Effector CD4-positive, alpha-beta T cell (primary cell): ENCODE measurements at places on chromosomes 2 and 18.

GRCh38 chr2:71614976-71615766 lies 161.8 kb downstream of the DYSF start:
- DNase-seq: no peak

GRCh38 chr2:10028407-10028987 lies 14.9 kb upstream of the KLF11 start:
- no peak for DNase-seq

- DNase-seq: no peak
These were observed 13.3 kb downstream of the RELCH start for GRCh38 chr18:62200121-62200914.

DNA sequence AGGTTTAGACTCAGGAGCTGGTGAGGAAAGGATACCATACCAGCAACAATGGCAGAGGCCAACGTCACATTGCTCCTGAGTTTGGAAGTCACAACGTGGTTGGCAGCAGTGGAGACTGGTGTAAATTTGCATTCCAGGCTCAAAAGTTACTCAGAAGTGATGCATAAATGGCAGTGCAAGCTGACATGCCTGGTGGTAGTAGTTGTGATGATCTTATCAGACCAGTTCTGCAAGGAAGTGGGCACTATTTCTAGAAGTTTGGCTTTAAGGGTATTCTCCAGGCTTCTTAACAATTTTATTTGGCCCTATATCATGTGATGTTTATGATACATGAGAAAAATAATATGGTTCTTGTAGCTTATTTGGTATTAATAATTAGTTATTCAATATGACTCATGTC lies 37.8 kb downstream of the CXCR4 start:
- no peak for DNase-seq

- no peak for DNase-seq
These were observed 23.0 kb downstream of the COPS9 start for GRCh38 chr2:240112914-240113690.

DNA sequence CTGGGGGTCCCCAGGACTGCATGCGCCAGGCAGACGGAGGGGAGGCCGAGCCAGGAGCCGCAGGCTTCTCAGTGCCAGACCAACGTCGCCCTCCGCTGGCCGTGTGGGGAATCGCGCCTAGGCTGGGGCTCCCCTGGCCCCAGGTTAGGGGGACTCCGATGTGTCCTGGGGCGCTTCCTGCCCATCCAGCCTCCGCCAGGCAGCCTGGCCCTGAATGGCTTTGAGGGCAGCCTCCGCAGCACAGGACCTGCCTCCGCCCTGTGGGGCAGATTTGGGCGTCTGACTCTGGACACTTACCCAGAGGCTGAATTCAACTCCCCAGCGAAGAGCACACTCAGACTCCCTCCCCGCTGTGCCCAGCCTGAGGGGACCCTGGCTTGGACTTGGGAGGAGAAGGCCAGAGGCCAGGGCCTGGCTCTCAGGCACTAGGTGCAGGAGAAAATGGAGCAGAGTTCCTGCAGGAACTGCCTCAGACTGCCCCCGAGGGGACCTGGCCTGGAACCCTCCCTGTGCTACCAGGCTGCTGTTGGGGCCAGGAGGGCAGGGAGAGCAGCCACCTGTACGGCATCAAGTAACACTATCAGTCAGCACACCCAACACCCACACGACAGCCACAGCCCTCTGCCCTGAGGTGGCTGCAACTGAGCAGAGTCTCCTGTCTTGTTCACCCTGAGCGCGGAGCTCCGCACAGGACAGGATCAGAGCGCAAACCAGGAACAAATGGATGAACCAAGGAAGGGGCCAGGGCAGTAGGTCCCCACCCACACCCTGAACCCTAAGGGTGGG lies 597 bp upstream of the TEKT4 start:
- no peak for DNase-seq

GRCh38 chr2:123770996-123771720 lies 253.9 kb upstream of the CNTNAP5 start:
- DNase-seq: no peak

GRCh38 chr2:19879120-19879519 lies 22.7 kb downstream of the TTC32 start:
- DNase-seq: no peak

DNA sequence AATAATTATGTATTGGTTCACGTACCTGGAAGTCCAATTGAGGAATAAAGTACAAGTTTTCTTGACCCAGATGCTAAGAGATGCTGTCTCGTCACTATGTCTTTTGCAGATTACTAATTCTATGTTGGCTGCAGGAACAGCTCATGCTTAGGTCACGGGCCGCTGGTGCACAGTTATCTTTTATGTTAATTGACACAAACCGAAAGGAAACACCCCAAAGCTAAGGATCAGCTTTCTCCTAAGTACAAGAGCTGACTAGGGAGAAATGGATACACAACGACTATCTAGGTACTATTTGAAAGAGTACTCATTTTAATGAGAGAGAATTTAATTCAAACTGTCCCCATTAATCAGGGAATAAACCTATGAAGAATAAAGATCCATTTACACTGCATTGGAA lies 217.7 kb upstream of the SLC35G4 start:
- no peak for DNase-seq

DNA sequence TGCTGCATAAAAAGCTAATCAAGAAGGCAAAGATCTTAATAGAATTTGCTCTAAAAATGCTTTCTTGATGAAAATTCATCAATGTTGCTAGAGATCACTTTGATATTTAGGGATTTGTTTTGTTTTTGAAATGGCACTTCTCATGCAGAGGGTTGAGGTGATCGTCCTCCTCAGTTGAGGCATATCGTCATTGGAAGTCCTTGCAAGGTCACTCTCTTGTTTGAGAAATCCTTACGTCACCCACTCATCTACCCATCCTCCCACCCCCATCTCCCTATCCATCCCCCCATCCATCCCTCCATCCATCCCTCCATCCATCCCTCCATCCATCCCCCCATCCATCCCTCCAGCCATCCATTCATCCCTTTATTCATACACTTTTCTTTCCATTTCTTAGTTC lies 133.7 kb downstream of the THNSL2 start:
- no peak for DNase-seq

DNA sequence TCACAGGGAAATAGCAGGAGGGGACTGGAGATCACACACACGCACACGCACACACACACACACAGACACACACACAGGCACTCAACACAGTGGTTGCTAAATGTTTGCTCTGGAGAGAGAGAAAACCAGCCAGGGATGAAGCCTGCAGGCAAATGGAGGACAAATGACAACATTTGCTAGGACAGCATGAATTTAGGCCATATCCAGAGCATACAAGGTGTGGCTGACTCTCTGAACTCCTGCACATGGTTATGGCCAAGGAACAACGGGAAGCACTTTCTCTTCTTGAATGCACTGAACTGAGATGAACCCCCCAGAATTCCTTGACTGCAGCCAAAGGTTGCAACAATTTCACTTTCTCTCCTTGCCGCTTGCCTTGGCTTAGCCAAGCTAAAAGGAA lies 230.0 kb upstream of the RASGRP3 start:
- DNase-seq: no peak

- no peak for DNase-seq
These were observed 9.4 kb upstream of the SOCS6 start for GRCh38 chr18:70279470-70279869.

GRCh38 chr2:216643986-216644659 lies 10.9 kb downstream of the IGFBP2 start:
- no peak for DNase-seq

- no peak for DNase-seq
These were observed 113.4 kb upstream of the PDE1A start for GRCh38 chr2:182540252-182540651.

DNA sequence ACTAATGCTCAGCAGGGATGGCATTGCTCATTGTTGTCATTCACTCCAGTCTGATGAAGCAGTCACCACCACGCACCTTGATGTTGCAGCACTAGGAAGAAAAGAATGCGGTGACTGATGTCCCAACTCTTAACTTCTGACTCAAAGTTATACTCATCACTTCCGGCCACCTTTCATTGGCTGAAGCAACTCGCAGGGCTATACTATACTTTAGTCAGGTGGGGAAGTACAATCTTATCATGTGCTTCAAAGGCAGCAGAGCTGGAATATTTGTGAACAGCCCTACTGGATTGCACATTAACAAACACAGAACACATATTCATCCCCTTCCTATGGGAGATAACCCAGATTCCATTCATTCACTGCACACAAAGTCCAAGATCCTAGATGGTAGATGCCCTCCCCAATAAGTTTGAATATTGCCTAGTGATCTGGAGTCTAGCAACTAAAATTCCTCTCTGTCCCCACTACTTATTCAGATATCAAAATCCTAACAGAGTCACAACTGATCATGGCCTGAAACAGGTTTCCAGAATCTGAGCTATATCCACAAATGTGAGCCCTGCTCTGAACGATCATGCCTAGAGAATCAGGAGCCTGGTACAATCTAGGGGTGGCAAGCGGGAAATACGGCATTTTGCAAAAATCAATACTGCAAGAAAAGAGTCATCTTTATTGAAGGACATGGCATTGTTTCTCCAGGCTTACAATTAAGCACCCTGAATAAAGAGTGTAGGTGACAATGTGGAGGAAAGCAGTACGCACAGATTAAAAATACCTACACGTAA lies 3.4 kb upstream of the SPATS2L start:
- DNase-seq: no peak

DNA sequence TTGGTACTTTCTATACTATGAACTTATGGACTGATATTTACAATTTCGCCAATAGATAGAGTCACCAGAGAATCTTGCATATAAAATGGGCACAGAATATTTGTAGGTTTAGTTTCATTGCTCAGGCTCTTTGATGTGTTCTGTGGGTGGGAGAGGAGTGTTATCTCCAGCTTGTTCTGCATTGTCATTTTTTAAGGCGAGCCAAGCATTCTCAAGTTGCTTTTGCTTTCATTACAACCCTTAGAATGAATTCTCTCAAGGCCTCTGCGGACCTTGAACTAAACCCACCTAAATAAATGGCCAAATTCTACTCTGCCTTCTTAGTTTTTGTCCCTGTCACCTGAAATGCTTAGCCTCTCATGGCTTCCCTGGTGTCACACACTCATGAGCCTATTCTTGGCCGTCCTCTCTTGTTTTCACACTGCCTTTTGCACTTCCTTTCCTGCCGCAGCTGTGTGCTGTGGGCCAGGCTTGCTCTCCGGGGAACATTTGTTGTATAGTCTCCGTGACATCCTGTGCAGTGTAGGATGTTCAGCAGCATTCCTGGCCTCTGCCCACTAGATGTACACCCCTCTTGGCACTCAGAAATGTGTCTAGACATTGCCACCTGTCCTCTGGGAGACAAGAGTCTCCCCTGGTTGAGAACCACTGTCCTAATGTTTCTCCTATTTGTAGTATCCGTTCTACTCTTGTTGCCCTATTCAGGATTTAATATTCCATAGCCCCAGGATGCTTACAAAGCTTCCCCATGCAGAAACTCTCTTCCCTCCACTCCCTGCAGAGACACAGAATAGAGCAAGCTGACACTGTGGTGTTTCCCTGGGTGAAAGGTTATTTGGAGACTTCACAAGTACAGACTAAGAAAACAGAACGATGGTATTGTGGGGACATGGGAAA lies 255.6 kb downstream of the PTPRM start:
- DNase-seq: no peak

- DNase-seq: no peak
These were observed 29.3 kb downstream of the AQP12A start for GRCh38 chr2:240720686-240721595.

DNA sequence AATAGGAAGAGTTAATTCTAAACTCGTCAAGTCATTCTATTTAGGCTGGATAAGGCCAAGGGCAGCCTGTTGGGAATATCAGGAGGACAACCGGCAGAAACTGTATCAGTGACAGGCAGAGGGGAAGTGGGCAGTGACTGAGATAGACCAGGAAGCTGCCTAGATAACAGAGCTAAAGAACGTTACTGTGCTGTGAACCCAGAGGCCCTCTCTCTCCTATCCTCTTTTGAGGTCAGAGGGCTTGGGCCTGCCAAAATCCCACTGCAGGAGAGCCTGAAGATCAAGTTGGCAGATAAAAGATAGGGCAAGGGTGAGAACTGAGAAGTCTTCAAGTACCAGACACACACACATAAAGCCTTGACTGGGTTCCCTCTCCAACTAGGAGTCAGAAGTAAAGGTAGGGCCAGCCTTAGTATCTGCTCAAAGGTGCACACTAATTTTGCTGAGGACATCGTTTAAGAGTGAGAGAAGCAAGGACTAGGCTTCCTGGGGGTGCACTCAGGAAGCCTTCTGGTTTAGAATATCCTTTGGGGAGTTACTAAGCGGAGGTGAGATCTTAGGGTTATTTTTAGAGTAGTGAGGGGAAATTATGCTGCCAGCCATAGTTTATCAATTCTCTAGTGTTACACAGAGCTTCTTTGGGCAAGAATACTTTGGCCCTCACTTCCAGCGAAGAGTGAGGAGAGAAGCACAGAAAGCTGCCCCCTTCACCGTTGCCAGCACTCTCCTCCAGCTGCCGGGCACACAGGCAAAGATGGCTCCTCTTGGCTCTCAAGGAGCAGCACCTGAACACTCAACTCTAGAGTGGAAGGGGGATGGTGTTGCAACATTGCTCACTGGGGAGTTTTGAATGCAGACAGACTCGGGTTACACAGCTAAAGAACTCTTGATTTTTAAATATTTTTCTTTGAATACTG lies 9.8 kb downstream of the CAVIN2 start:
- DNase-seq: no peak

- no peak for DNase-seq
These were observed 33.8 kb upstream of the DNMT3A start for GRCh38 chr2:25375371-25375988.

- no peak for DNase-seq
These were observed 154.5 kb upstream of the PID1 start for GRCh38 chr2:229425598-229425997.

DNA sequence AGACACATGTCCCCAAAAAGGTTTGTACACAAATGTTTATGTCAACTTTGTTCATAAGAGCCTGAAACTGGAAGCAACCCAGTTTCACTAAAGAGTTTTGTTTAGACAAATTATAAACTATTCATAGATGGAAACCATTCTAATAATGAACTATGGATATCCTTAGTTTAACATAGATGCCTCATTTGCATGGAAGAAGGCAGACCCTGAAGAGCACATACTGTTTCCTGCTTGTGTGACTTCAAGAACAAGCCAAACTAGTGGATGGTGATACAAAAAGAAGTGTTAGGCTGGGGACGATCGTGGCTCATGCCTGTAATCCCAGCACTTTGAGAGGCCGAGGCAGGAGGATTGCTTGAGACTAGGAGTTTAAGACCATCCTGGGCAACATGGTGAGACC lies 48.1 kb downstream of the ACOXL start:
- no peak for DNase-seq

GRCh38 chr18:10169814-10170213 lies 256.0 kb downstream of the VAPA start:
- DNase-seq: no peak

- DNase-seq: no peak
These were observed 181.7 kb upstream of the ETAA1 start for GRCh38 chr2:67215214-67216055.

- no peak for DNase-seq
These were observed 114.7 kb upstream of the OTOS start for GRCh38 chr2:240255165-240255491.

GRCh38 chr2:220209751-220210150 lies 582.3 kb downstream of the SLC4A3 start:
- no peak for DNase-seq

DNA sequence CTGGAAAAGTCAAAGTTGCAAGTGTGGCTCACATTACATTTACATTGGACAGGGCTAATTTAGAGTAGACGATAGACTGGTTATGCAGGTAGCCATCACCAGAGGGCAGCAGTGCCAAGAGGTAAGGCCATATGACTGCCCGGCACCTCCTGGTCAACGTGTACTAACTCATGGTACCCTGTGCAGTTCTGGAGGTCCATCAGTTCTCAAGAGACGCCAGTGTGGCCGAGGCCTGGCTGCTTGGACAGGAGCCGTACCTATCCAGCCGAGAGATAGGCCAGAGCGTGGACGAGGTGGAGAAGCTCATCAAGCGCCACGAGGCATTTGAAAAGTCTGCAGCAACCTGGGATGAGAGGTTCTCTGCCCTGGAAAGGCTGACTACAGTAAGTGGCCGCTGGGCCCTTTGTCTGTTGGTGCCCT lies 65.8 kb upstream of the EML6 start:
- no peak for DNase-seq
